ENCODE measurements at places on chromosomes 6 and 20.

DNA sequence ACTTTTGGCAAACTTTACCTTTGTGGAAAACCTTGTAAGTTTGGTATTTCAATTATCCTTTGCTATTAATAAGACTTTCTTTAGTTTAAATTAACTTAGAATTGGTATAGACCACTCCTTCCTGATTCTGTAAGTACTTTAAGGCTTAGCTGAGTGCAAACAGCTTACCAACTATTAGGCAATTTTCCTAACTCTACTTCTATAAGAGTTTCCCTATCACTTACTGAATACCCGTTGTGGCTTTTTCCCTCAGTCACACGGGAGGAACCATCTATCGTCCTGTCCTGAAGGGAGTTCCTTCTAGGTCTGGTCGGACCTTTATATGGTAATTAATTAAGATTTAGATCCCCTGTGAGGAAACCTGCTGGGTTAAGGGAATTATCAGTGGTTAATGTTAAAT, 9.6 kb downstream of the SLC35A1 start:
- no peak for DNase-seq

DNA sequence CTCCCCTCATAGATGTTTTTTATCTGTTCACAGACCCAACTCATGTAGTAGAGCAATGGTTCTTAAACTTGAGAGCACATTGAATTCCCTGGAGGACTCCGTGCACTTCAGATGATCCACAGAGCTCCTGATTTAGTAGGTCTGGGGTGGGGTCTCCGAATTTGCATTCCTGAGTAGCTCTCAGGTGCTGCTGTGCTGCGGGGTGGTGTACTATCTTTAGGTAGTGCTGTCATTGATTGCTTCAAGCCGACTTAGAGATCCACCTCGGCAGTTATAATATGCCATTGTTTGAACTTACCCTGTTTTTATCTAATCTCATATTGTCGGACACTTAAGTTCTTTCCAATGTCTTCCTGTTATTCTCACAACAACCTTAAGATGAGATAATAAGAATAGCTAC, 45.0 kb downstream of the BMP2 start:
- no peak for DNase-seq

DNA sequence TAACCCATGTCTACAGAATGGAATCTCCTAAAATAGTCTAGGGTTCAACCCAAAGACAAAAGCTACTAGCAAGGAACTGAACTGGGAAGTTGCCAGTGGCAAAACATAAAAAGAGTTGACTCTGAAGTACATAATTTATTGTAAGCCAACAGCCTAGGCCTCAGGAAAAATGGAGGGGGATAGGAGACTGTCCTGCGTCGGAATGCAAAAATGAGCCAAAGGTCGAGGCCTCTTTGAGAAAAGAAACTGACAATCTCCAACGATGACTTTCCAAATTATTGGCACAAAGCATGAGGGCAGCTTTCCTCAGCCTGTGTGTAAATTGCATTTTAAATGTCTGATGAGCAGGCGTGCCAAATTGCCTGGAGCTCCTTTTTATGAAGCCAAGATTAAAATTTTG, 2.1 kb downstream of the COL12A1 start:
- peak; percentile 63 for DNase-seq

- DNase-seq: peak; percentile 42
These were observed 3.3 kb downstream of the KCNS1 start for GRCh38 chr20:45097485-45098102.

- DNase-seq: no peak
These were observed 88.9 kb upstream of the ATXN1 start for GRCh38 chr6:16849988-16850680.

DNA sequence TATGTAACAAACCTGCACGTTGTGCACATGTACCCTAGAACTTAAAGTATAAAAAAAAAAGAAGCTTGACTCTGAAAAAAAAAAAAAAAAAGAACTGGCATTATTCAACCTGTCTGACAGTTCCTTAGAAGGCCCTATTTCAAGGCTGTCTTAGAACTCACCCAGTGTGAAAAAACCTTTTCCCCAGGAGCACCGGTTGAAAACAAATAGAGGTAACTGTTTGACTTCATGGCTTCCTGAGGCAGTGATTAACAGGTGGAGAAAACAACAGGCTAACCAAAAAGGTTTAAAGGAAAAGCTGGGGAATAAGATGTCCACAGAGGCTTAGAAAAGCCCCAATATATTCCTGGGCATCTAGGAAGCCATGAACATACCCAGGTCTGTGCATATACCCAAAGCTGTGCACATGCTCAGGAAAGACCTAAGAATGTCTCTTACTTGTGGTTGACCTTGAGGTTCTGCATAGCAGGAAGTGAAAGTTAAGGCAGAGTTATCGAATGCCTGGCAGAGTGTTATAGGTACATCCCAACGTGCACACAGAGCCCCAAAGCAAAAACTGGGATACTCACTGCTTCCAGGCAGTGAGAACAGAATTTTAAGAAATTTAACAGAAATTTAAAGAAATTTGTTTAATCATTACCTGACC, 7.0 kb downstream of the UQCC1 start:
- DNase-seq: no peak

GRCh38 chr6:3794092-3794491, 42.6 kb upstream of the PXDC1 start:
- no peak for DNase-seq

GRCh38 chr6:107660839-107661238, 163.3 kb downstream of the SCML4 start:
- DNase-seq: no peak

Data from fibroblast of lung (primary cell).